ENCODE measurements at places on chromosomes 3 and 15.

DNA sequence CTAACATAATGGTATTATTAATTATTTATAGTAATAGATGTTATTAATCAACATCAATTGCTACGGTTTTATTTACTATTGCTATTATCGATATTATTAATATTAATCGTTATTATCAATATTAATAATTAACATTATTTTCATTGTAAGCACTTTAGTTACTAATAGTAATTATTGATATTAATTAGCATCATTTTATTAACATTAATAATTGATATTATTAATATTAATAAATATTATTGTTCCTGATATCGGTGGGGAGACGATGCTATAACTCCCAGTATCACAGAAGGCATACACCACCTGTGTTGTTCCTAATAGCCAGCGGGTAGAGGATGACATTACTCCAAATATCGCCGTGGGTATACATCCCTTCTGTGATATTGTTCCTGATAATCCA is 335.5 kb downstream of the MEX3B start:
- no peak for DNase-seq
- H3K27me3 ChIP-seq: no peaks in the 10 kb centered on the region
- H3K4me3 ChIP-seq: no peak overlapping the region

DNA sequence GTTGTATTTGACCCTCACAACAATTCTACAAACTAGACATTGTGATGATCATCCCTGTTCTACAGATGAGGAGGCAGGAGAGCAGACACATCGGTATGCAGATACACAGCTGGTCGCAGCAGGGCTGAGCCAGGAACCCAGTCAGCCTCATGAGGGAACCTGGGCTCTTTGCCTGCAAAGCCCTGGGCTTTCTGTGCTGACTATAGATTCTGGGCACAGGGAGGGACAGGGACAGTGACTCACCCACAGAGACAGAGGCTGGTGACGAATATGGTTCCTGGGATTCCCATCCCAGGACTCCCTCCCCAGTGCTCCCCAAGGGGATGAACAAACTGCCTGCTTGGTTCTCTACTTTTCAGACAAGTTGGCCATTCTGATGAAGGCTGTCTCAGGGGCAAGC is 3.8 kb upstream of the CAMP start:
- no peak overlapping the region for H3K4me3 ChIP-seq
- no peak for DNase-seq
- H3K27ac ChIP-seq: no peak overlapping the region
- no peaks in the 10 kb centered on the region for H3K36me3 ChIP-seq
- H3K27me3 ChIP-seq: no peaks in the 10 kb centered on the region
- no peaks in the 10 kb centered on the region for H3K4me1 ChIP-seq

DNA sequence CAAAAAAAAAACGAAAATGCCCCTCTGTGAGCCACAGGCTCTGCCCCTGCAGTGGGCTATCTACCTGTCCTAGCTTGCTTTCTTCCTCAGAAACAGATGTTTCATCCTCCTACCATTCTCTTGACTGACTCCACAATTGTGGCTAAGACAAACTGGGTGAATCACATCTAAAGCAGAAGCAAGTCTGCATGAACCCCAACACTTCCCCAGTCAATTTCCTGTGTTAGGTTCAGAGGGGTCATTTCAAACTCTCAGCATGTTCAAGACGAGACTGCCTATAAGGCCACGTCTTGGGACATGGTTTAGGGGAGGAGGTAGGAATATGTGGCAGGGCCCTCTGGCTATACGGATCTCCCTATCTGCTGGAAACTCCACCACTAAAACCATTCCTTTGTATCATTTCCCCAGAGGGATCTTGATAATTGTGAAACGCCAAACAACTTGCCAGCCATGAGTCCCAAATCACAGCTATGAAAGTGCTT is 28.6 kb upstream of the ANKDD1A start:
- no peak for DNase-seq
- peaks cover 4% of the 10 kb centered on the region for H3K4me1 ChIP-seq
- no peak overlapping the region for H3K27ac ChIP-seq
- no peak overlapping the region for H3K4me3 ChIP-seq
- H3K27me3 ChIP-seq: 0 out of 3 replicates have a peak, but pooled peaks cover 2% of the 10 kb centered on the region
- H3K36me3 ChIP-seq: no peaks in the 10 kb centered on the region

GRCh38 chr3:59786374-59786773 is 736.5 kb upstream of the CFAP20DC start:
- H3K4me1 ChIP-seq: no peaks in the 10 kb centered on the region
- H3K36me3 ChIP-seq: no peaks in the 10 kb centered on the region
- no peaks in the 10 kb centered on the region for H3K27me3 ChIP-seq
- no peak for DNase-seq
- no peak overlapping the region for H3K27ac ChIP-seq
- no peak overlapping the region for H3K4me3 ChIP-seq

Measured in K562 (cell line).